ENCODE measurements at places on chromosomes 12 and 14. TPM values are rescaled to one million over a fixed set of nuclear protein-coding genes. Genes with fewer than 3 reads are reported as not detected.

- DNase-seq, result no peak
Measured at GRCh38 chr12:88630561-88630960, 50.3 kb upstream of the KITLG start.

DNA sequence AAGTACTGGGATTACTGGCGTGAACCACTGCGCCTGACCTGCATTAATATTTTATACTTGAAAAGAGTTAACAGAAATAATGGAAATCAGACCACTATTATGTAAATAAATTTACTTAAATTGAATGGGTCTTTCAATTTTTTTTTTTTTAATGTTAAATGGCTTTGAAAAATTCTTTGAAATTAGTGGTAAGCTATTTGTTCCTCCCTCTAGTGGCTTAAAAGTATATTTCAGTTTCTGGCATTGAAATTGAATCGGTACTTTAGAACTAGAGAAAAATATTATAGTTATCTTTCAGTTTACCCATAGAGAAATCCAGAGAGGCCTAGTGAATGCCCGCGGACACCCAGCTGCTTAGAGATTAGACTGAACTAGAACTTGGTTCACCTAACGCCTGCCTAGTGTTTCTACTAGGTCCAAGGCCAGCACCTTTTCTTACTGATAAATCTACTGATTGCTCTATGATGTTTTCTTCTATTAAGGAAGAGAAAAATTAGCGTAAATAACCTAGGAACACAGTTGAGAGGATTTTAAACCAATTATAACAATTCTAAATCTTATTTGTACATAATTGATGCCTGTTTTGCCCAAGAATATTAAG, 106.5 kb downstream of the EML1 start:
- peak; percentile 63 for DNase-seq

DNA sequence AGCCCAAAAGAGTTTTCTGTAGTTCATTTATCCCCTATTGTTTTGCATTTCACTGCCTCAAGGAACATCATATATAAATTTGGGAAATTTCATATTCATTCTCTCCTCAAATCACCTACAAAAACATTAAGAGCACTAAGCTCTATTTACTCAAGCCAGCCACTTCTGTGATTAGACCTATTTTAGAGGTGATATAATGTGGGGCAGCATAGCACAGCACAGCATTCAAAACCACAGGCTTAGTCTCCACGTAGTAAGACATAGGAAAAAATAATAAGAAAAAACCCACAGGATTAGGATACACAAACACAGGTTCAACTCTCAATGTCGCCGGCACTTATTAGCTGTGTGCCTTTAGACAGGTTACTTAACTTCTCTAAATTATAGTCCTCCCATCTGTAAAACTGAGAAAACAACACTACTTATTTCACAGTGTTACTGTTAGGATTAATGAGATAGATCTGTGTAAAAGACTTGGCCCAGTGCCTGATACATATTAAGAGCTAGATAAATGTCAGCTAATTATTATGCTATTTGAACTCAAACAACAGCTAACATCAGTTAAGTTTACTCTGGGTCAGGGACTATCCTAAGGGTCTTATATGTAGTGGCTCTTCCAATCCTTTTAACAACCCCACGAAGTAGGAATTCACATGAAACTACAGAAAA, 20.3 kb downstream of the DCAF5 start:
- DNase-seq, result no peak

GRCh38 chr14:64825509-64825908, 54.2 kb downstream of the SPTB start:
- no peak for DNase-seq

- no peak for DNase-seq
Measured at GRCh38 chr12:106091446-106091820, 47.3 kb downstream of the NUAK1 start.

Gene PTPN6
- 28.3 TPM for polyA plus RNA-seq

Gene PPP1R36
- polyA plus RNA-seq, result 0.31 TPM

All from brain (organoid and tissue), 16 donors.